Chondrocyte (in vitro differentiated cells): ENCODE measurements at places on chromosomes 2 and 18. TPM values are rescaled to one million over a fixed set of nuclear protein-coding genes. Genes with fewer than 3 reads are reported as not detected.

DNA sequence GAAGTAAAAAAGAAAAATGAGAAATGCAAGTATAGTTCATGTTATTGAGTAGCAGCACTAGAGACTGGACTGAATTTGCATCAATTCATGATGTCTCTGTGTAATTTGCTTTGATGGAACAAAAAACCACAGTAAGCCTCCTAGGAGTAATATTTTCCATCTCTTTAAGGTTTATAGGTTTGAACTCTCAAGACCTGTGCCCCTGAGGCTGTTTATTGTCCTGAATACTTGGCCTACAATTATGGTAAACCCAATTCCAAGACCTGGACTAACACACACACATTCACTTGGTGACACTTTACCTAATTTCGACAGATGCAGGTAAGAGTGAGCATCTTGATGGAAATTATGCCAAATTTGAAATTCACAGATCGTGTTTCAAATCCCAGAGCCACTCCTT lies 71.8 kb upstream of the ZNF521 start:
- DNase-seq, result no peak
- H3K4me1 ChIP-seq, result peaks cover 14% of the 10 kb centered on the region
- H3K27ac ChIP-seq, result no peak overlapping the region

DNA sequence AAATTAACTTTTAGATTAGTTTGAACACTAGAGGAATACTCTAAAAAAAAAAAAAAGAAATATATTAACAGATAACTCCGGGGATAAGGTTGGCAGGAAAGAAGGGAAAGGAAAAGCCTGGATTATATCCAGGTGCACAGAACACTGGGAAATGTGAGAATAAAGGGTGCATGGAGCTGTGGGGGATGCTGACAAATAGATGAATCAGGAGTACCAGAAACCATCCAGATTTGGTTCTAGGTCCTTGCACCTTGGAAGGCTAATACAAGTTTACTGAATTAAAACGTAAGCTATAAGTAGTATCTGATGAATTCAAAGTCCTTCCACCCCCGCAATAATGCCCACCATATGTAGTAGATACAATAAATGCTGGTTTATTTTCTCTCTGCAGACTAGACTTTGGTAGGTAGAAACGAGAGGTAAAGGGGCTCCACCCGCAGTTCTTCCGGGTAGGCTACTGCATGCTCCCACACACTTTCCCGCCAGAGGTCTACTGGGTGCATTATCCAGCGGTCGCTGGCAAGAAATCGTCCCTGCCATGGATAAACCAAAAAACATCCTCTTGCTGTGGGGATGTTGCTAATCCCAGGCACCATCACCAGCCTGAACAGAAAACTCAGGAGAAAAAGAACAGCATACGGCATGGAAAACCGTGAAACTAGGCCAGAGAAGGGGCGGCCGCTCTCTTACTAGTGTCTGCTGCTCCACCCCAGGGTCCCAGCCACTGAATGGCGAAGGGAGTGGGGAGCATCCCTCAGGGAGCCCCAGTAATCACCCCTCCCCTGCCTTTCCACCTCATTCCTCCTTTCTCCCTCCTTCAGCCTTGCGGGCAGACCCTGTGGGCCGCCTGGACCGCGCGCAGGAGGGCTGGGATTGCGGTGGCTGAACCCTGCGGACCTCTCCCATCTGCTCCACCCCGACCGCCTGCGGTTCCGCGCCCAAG lies 1.5 kb downstream of the CNRIP1 start:
- DNase-seq, result no peak
- peak overlapping the region; percentile 88 for H3K27ac ChIP-seq
- H3K4me1 ChIP-seq, result peaks cover 21% of the 10 kb centered on the region

The NEURL3 gene
- not detected in 3 replicates for total RNA-seq

The MPP4 gene
- 0.26 to 0.56 TPM (median 0.37 TPM) in 3 replicates for total RNA-seq

DNA sequence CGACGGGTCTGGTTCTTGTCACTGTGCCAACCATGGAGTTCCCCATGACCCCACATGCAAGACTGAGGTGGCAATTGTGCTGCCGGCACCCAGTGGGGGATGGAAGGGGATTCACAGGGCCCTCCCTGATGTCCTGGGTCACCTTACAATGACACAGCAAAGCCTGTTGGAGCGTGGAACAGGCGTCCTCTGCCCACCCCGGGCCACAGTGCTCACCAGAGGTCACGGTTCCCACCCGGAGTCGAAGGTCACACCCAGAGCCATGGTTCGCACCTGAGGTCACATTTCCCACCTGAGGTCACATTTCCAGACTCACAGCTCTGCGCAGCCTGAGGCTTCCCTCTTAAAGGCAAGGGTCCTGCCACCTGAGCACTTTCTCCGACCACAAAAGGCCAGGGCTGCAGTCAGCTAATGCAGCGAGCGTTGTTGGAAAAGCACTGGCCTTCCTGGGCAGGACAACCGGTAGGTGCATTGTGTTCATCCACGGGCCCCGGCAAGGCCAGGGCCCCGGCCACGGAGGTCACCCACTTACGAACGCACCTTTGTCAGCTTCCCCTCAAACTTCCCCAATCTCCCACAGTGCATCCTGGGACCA lies 24.0 kb downstream of the KIF1A start:
- H3K4me3 ChIP-seq, result no peak overlapping the region
- peaks cover 9% of the 10 kb centered on the region for H3K36me3 ChIP-seq
- DNase-seq, result no peak

DNA sequence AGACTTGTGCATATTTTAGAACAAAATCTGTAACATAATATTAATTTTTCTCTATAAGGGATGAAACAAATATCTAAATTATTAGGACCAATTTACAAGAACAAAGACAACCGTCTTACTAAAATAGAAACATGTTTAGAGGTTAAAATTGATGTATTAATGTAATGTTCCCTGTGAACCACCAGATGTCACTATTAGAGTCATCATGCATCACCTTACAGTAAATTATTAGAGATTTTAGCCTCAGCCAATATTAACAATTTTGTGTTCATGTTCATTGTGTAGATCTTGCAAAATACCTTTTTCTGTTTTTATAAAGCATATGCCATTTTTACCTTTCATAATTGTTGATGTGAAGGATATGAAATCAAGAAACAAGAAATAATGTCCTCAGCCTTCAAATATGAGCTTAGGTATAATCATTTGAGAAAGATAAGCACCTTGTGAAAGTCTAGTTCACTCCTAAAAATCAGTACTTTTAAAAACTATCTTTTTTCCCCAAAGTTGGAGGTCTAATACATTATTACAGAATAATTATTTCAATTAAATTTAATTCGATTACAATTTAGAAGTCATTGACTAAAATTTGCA lies 344.3 kb upstream of the KCNH7 start:
- no peak overlapping the region for H3K27ac ChIP-seq
- no peak for DNase-seq
- H3K4me3 ChIP-seq, result no peak overlapping the region
- no peaks in the 10 kb centered on the region for H3K36me3 ChIP-seq

DNA sequence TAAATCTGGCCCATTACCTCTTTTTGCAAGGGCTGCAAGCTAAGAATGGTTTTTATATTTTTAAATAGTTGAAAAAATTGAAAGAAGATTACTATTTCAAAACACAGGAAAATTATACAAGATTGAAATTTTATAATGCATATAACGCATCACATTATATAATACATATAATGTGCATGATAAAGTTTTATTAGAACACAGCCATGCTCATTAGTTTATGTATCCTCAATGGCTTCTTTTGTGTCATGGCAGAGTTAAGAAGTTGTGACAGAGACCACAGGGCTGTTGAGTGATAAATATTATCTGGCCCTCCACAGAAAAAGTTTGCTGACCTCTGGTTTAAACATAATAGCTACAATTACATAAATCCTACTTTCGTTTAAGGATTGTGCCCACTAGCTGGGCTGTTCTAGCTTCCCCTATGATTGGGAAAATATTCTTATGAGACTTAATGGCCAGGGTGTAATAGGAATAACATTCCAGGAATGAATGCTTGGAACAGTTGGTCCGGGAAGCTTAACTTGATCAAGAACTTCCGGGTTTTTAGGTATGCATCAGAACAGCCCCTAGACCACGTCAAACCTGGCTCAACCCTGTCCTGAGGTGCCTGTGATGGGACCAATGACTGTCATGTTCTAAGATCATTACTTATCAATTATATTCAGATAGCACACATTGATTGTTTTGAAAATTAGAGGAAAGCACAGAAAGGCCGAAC lies 98.7 kb upstream of the LPIN2 start:
- H3K4me1 ChIP-seq, result peaks cover 13% of the 10 kb centered on the region
- H3K36me3 ChIP-seq, result no peaks in the 10 kb centered on the region
- H3K27me3 ChIP-seq, result no peaks in the 10 kb centered on the region
- DNase-seq, result no peak
- H3K4me3 ChIP-seq, result no peak overlapping the region
- peak overlapping the region; percentile 51 for H3K27ac ChIP-seq

- H3K27me3 ChIP-seq, result peaks cover 4% of the 10 kb centered on the region
- H3K4me3 ChIP-seq, result no peak overlapping the region
- H3K4me1 ChIP-seq, result no peaks in the 10 kb centered on the region
Observed at GRCh38 chr2:78132391-78133370, 610.5 kb upstream of the LRRTM4 start.

DNA sequence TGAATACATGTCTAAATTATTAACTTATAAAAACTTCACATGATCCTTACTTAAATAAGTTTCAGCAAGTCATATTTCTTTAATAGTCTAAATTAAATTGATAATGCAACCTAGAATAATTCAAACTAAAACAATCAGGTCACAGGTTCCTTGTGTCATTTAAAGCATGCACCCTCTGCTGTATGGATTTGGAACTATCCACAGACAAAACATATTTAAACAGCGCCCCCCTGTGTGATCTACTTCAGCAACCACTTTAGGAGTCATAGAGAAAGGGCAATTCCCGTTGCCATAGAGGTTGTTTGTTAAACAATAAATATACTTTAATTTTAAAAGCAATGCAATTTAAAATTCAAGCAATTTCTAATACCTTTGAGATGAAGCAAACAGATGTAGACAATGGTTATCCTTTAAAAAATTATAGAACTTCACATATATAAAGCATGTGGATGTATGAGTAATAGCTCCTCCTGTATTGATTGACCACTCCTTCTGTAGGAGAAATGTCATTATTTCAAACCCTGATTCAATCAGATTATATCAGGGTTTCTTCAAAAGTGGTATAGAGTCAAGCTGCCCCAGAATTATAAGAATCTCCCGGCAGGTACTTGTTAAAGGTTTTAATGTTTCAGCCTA lies 21.2 kb downstream of the GRB14 start:
- peaks cover 6% of the 10 kb centered on the region for H3K4me1 ChIP-seq
- no peaks in the 10 kb centered on the region for H3K36me3 ChIP-seq
- no peak for DNase-seq
- no peaks in the 10 kb centered on the region for H3K27me3 ChIP-seq

GRCh38 chr2:69567157-69567908 lies 76.2 kb downstream of the AAK1 start:
- no peak overlapping the region for H3K4me3 ChIP-seq
- H3K27me3 ChIP-seq, result no peaks in the 10 kb centered on the region
- peak overlapping the region; percentile 85 for H3K27ac ChIP-seq
- DNase-seq, result no peak

GRCh38 chr2:27655155-27655951 lies 8.1 kb downstream of the SUPT7L start:
- no peak overlapping the region for H3K4me3 ChIP-seq
- peaks cover 15% of the 10 kb centered on the region for H3K4me1 ChIP-seq
- H3K27me3 ChIP-seq, result no peaks in the 10 kb centered on the region
- DNase-seq, result no peak
